ENCODE measurements at places on chromosomes 11 and 22. TPM values are rescaled to one million over a fixed set of nuclear protein-coding genes. Genes with fewer than 3 reads are reported as not detected.

- no peaks in the 10 kb centered on the region for H3K27me3 ChIP-seq
- H3K36me3 ChIP-seq: no peaks in the 10 kb centered on the region
Observed at GRCh38 chr22:43819421-43819921, 7.4 kb upstream of the EFCAB6 start.

DNA sequence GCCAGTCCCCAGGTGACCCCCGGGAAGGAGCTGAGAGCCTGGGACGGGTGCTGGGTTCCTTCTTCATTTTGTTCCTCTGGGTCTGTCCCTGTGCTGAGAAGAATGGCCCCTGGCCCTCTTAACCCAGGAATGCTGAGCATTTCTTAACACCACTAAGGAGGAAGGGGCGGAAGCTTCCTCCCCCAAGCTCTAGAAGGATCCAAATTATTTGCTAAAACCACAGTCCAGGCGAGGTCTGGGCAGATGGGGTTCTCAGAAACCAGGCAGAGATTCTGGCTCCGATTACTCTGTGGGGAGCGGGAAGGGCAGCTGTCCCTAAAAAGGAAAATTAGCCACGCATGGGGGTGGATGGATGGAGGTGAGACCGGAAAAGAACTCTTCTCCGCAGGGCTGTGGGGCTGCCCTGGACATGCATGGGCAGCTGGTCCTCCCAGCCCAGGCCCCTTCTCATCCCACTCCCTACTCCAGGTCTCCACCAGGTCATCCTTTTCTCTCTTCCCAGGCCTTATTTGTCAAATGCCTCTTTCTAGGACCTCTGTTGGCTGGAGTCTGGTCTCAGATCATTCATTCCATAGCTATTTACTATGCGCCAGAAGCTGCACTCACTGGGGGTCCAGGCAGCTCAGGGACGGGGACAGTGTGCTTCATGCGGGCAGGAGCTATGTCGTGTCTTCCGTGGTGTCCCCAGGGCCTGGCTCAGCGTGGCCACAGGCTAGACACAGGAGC is 45.0 kb upstream of the MYH9 start:
- H3K4me3 ChIP-seq: no peak overlapping the region
- DNase-seq: no peak
- no peaks in the 10 kb centered on the region for H3K36me3 ChIP-seq
- H3K27ac ChIP-seq: no peak overlapping the region
- H3K27me3 ChIP-seq: no peaks in the 10 kb centered on the region
- H3K4me1 ChIP-seq: peaks cover 29% of the 10 kb centered on the region

DNA sequence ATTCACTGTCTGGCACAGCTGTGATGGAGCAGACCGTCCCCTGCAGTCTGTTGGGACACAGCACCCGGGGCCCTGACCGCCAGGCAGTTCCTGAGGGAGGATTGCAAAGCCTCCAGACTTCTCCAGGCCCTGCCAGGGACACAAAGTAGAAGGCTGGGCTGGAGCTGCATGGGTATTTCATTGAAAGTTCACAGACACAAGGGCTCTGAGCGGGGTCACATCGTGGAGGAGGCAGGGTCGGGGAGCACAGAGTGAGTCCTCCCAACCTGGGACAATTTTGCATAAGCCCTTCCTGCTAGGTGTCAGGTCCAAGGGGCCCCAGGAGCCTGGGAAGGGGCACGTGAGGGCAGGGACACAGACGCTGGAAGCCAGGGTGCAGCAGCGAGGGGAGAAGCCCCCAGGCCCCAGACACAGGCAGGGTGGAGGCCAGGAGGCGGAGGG is 15.7 kb downstream of the IFITM10 start:
- no peaks in the 10 kb centered on the region for H3K36me3 ChIP-seq
- H3K4me3 ChIP-seq: no peak overlapping the region
- no peak for DNase-seq
- H3K27ac ChIP-seq: no peak overlapping the region
- peaks cover 4% of the 10 kb centered on the region for H3K4me1 ChIP-seq

Gene TRIM51
- not detected for polyA plus RNA-seq

DNA sequence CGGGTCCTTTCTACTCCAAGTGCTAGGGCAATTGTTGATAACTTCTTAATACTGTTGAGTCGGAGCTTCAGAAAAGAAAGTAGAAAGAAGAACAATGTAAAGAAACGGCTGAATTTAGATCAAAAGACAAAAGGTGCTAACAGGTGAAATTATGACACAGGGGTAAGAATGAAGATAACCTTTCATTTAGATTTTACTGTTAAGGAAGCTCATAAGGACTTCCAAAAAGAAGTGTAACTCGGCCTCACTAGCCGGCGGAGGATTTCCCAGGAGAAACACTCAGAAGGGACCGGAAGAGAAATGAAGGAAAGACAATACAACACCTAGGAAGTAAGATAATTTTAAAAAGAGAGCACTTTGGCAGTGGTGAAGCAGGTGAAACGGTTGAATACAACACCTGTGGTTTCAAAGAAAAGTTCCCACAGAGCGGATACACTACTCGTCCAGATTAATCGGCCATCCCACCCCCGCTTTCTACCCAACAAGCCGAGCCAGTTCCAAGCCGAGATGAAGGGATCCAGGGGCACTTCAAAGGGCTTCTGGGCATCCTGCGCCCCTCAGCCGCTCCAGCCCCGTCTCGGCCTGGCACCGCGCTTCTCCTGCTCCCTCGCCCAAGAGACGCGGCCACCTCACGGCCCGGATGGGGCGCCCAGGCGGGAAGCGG is 737 bp downstream of the PPP2R1B start:
- H3K4me3 ChIP-seq: peak overlapping the region; percentile 93
- no peak for DNase-seq
- peaks cover 25% of the 10 kb centered on the region for H3K36me3 ChIP-seq

Gene POU2F3
- polyA plus RNA-seq: not detected

DNA sequence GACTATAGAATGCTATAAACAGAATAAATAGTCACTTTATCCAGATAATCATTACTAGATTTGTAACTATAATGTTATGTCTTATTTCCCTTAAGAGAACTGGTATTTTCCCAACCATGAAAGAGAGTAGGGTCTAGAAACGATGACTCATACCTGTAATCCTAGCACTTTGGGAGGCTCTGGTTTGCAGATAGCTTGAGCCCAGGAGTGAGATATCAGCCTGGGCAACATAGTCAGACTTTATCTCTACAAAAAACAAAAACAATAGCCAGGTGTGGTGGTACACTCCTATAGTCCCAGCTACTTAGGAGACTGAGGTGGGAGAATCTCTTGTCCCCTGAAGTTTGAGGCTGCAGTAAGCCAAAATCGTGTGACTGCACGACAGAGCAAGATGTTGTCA is 30.9 kb downstream of the OR52A5 start:
- no peaks in the 10 kb centered on the region for H3K36me3 ChIP-seq
- H3K4me1 ChIP-seq: no peaks in the 10 kb centered on the region
- H3K27ac ChIP-seq: no peak overlapping the region
- no peak for DNase-seq
- H3K27me3 ChIP-seq: no peaks in the 10 kb centered on the region

- H3K36me3 ChIP-seq: no peaks in the 10 kb centered on the region
- no peak for DNase-seq
- H3K4me3 ChIP-seq: no peak overlapping the region
- peaks cover 14% of the 10 kb centered on the region for H3K27me3 ChIP-seq
- no peak overlapping the region for H3K27ac ChIP-seq
Observed at GRCh38 chr11:61757213-61757862, 4.9 kb downstream of the MYRF start.

Gene CHRM4
- polyA plus RNA-seq: 0.15 TPM

Gene OR52J3
- polyA plus RNA-seq: not detected

DNA sequence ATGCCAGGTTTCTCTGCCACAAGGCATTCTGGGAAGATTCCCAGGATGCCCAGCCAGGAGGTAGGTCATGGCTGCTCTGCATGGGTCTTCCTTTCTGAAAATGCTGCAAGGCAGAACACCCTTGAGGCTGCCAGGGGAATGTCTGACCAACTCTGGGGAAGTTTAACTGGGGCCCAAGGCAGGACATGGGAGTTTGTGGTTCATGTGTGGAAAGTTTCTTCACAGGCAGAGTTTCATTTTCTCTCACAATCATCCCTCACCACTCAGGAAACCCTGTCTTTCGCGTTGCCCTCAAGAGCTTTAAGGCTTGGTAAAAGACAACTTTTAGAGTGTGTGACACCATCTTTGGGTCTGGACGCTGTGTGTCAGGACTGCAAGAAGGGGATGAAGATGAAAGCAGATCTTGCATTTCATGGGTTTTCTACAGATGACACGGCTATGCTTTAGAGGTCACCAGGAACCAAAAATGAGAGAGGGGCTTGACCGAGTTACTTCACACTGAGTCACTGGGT is 133.5 kb downstream of the CD44 start:
- no peaks in the 10 kb centered on the region for H3K27me3 ChIP-seq
- H3K4me1 ChIP-seq: peaks cover 25% of the 10 kb centered on the region
- peak overlapping the region; percentile 39 for H3K27ac ChIP-seq
- H3K36me3 ChIP-seq: no peaks in the 10 kb centered on the region
- DNase-seq: peak; percentile 51

Gene ZNHIT2
- 5.8 TPM for polyA plus RNA-seq

Gene CTNND1
- 13.7 TPM for polyA plus RNA-seq

GRCh38 chr11:111472228-111472627 is 40.0 kb downstream of the BTG4 start:
- H3K36me3 ChIP-seq: no peaks in the 10 kb centered on the region
- no peaks in the 10 kb centered on the region for H3K27me3 ChIP-seq
- H3K4me3 ChIP-seq: no peak overlapping the region

GRCh38 chr11:128948583-128948982 is 5.9 kb upstream of the TP53AIP1 start:
- H3K4me1 ChIP-seq: no peaks in the 10 kb centered on the region
- no peak overlapping the region for H3K27ac ChIP-seq
- H3K27me3 ChIP-seq: no peaks in the 10 kb centered on the region

DNA sequence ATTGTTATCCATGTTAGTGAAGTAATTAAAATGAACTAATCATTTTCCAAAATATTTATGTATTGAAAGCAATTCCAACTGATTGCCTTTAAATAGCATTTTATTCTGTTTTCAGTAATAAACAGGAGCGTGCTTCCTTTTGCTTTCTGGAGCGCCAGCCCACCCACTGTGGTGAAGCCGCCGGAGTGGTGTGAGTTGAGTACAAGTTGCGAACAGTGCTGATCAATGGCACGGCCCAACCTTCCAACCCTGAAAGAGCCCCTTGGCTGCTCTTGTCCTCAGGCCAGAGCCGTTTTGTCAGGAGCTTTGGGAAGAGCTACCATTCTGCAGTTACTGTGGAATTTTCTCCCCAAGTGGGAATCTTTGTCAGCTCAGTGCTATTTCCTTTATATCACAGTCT is 42.8 kb downstream of the NTM start:
- H3K27me3 ChIP-seq: no peaks in the 10 kb centered on the region
- no peak for DNase-seq
- H3K36me3 ChIP-seq: no peaks in the 10 kb centered on the region
- H3K27ac ChIP-seq: no peak overlapping the region
- H3K4me3 ChIP-seq: no peak overlapping the region
- peaks cover 8% of the 10 kb centered on the region for H3K4me1 ChIP-seq

Gene SCARF2
- polyA plus RNA-seq: 0.12 TPM

DNA sequence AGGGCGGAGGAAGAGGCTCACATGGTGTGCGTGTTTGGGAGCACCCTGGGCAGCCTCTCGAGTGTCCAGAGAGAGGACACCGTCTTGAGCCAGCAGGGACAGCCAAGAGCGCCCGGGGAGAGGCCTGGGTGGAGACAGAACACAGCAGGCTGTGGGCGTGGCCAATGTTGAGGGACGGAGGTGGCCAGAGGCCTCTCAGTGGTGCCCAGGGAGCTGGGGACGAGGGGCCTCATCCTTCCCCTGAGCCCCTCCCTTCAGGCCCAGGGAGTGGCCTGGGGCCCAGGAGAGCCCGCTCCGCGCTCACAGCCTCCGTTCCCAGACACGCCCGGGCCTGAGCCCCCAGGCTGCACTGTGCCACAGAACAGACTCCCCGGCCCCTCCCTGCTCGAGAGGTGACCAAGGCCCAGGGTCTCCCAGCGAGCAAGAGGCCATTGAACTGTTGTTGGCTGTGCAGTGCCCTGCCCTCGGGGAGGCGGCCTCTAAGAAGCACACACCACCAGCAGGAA is 48.4 kb downstream of the CDKN1C start:
- peaks cover 15% of the 10 kb centered on the region for H3K4me1 ChIP-seq
- no peaks in the 10 kb centered on the region for H3K36me3 ChIP-seq
- no peak overlapping the region for H3K27ac ChIP-seq

Gene SLC25A45
- polyA plus RNA-seq: 12.9 TPM

GRCh38 chr22:48045369-48045768 is 1282.9 kb downstream of the TBC1D22A start:
- no peaks in the 10 kb centered on the region for H3K4me1 ChIP-seq
- no peak overlapping the region for H3K27ac ChIP-seq
- no peak for DNase-seq
- no peaks in the 10 kb centered on the region for H3K36me3 ChIP-seq
- H3K4me3 ChIP-seq: no peak overlapping the region

- no peaks in the 10 kb centered on the region for H3K36me3 ChIP-seq
- peaks cover 6% of the 10 kb centered on the region for H3K27me3 ChIP-seq
- peak overlapping the region; percentile 60 for H3K27ac ChIP-seq
- H3K4me1 ChIP-seq: peaks cover 34% of the 10 kb centered on the region
- H3K4me3 ChIP-seq: peak overlapping the region; percentile 4
Observed at GRCh38 chr11:60858731-60859464, 3.1 kb upstream of the PTGDR2 start.

Gene DDI1
- polyA plus RNA-seq: not detected

DNA sequence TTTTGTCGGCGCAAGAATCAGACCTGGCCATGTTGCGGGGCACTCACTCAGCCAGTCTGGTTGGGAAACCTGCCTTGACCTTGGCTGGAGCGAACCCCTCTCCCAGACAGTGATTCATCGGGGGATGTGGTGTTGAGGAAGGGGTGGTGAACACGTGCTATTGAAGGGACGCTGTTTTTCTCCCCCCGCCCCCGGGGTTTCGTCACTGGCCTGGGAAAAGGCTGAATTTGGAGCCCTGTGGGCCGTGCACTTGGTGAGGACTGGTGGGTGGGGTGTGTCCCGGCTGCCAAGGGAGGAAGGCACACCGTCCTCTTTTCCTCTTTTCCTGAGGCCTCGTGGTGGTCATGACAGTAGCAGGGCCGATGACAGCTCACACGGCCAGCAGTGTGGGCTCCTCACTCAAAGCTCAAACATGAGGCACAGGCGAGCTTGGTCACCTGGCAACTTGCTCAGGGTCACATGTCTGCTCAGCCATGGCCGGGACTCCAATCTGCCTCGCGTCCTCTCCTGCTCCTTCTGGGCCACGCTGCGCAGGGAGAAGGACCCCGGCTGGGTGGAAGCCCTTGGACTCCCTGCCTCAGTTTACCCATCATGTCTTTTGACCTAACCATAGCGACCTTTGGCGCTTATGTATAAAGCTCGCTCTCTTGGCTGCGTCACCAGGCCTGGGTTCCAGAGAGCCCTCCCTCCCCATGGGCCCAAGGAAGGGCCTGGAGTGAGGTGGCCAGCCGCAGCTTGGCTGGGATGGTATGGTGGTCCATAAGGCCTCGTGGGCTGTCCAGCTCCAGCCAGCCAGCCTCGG is 49.4 kb downstream of the SMIM38 start:
- no peaks in the 10 kb centered on the region for H3K27me3 ChIP-seq
- DNase-seq: no peak
- no peak overlapping the region for H3K27ac ChIP-seq
- no peaks in the 10 kb centered on the region for H3K36me3 ChIP-seq

DNA sequence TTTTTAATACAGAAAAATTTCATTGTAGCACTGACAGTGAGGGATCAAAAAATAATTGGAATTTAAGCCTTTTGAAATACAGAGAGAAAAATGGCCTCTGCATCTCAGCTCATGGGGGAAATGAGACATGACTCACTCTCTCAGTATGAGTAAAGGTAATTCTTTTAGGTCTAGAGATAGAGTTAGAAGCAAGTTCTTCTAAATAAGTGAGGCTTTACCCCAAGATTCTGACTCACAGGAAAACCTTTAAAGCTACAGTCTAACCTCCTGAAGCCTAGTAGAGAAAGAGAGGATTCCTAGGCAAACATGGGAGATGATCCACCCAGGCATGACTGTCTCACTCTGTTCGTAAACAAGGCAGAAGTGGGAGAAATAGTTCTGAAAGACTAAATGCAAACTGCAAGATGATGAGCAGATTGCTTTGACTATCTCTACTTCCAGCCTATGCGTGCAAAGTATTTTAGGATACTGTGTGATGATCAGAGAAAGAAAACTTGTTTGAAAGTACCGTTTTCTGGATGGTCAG is 1003.3 kb upstream of the CCDC90B start:
- H3K27me3 ChIP-seq: no peaks in the 10 kb centered on the region
- no peak for DNase-seq
- H3K4me3 ChIP-seq: no peak overlapping the region
